ENCODE measurements at places on chromosomes 16 and 17.
A peak's percentile ranks its signal among the peaks of the same experiment; 100 is the strongest.

GRCh38 chr16:30876867-30877266 is 17.0 kb downstream of the BCL7C start:
- peak; percentile 16 for DNase-seq

DNA sequence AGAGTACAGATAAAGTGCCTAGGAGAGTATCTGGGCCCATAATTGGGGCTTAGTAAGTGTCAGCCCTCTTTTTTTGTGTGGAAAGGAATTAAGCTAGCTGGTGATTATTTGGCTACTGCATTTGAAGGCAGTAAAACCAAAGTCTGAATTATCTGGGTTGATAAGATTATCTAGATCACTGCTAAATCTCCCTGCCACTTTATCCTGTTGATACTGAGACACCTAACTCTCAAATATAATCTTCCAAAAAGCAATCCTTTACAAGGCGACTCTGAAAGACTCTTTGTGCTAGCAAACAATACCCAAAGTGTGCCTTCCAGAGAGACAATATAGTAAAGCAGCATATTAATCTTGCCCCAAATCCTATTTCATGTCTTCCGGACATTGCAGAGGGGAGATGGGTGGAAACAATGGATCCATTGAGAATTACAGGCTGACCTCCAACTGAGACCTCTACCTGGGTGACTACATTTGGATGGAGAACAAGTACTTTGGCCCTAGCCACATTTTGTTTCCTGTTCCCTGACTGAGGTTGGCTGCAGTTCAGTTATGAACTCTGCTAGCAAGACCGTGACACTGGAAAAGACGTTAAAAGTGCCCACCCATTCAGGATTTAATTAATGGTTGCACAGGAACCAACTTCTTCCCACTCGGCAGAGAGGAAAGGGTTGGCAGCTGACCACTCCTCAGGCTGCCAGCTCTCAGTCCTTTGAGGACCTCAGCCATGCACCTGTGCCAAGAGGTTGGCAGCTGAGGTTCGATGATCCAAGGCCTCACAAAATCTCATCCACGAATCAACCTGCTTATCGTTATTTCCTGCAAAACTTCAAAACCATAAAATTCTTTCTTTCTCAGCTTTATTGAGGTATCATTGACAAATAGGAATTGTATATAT is 72.6 kb downstream of the SYCE1L start:
- DNase-seq = no peak

- no peak for DNase-seq
These were observed 100.5 kb downstream of the XYLT1 start for GRCh38 chr16:17370223-17370707.

- DNase-seq = no peak
These were observed 17.5 kb downstream of the ALOX15B start for GRCh38 chr17:8056232-8056975.

DNA sequence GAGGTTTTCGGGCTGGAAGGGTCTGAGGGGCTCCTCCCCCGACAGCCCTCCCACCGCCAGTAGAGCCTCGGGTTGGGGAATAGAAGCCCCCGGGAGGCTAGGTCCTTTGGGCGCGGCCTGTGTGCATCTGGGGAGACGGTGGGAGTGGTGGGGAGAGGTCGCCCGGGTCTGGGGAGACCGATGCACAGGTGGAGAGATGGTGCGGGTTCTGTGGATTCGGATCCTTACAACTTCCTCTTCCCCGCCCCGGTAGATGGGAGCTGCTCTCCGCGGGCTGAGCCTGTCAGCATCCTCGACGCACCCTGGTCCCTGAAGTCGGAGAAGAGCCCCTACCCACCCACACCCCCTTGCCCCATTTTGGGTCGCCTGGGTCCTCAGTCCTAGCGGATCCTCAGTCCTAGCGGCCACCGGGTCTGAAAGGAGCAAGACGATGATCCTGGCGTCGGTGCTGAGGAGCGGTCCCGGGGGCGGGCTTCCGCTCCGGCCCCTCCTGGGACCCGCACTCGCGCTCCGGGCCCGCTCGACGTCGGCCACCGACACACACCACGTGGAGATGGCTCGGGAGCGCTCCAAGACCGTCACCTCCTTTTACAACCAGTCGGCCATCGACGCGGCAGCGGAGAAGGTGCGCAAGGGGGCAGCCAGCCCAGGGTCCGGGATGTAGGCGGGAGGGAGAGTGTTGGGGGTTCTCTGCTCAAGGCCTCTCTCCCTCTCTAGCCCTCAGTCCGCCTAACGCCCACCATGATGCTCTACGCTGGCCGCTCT is 790 bp downstream of the BCKDK start:
- DNase-seq = no peak

- DNase-seq = no peak
These were observed 39.8 kb downstream of the DCUN1D3 start for GRCh38 chr16:20860361-20860760.

DNA sequence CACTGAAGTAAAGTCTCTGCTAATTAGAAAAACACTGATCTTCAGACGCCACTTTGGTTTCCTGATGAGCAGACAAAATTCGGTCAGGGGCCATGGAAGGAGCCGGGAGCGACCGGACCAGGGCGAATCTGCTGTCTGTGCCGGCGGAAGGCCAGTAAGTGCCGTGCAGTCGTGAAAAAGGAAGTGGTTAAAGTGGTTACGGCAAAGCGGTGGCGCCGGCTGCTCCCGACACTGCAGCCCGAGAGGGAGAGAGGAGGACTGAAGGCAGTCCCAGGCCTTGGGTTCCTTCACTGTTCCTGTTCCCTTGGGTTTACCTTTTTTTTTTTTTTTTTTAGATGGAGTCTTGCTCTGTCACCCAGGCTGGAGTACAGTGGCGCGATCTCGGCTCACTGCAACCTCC is 17.3 kb upstream of the HEXD start:
- no peak for DNase-seq

GRCh38 chr17:72970797-72971196 is 121.7 kb downstream of the SLC39A11 start:
- no peak for DNase-seq

GRCh38 chr17:31499771-31500554 is 108.5 kb downstream of the RAB11FIP4 start:
- DNase-seq = no peak

- peak; percentile 22 for DNase-seq
These were observed 141.0 kb upstream of the CIBAR2 start for GRCh38 chr16:85253084-85253941.

GRCh38 chr17:42563543-42563942 is 1.6 kb downstream of the COASY start:
- DNase-seq = peak; percentile 30

DNA sequence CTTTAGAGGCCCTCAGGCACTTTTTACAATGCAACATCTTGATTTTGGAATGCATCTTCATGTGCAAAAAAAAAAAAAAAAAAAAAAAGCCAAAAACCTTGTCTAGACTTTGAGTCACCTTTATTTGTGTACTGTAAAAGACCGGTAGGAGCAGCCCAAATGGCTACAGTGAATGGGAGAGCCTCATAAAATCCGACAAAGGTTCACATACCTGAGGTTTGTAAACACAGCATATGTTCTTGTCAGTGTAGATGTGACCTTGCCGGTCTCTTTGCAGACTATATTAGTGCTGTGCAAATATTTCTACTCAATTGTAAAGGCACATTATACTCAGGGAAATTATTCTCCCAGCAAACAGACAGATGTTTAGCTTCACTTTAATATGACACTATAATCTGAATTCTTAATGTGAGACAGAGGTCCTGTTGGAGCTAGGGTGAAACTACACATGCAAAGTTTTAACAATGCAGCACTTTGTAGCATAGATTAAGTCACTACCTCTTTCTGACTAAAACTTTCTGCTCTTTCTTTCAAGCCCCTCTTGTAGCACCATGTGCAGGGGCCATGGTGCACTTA is 211.3 kb downstream of the CA10 start:
- peak; percentile 35 for DNase-seq

GRCh38 chr16:14548933-14549788 is 80.9 kb downstream of the PARN start:
- no peak for DNase-seq

DNA sequence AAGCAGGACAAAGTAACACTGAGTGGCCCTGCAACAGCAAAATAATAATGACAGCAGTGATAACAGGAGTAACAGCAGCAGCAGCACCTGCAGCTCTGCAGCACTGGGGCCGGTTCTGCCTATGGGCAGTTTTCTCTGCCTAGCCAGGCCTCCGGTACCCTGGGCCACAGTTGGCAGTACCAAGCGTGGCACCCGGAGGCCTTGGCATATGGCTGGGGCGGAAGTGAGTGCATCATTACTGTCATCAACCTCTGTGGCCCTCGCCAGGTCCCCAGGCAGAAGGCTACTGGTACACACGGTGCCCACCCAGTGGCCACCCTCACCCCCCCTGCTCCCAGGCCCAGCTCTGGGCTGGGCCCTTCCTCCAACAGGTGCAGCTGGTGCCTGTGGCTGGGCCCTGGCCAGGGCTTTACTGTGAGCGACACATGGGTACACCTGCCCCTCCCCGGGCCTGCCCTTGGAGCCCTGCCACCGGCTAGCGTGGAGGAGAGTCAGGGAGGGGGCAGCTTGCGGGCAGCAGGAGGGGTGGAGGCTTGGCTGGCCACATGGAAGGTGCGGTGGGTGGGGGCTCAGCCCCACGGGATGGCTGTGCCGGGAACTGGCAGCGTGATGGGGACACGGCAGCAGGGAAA is 3.0 kb downstream of the KCNJ12 start:
- no peak for DNase-seq

- no peak for DNase-seq
These were observed 35.1 kb downstream of the DDX19A start for GRCh38 chr16:70381604-70382342.

DNA sequence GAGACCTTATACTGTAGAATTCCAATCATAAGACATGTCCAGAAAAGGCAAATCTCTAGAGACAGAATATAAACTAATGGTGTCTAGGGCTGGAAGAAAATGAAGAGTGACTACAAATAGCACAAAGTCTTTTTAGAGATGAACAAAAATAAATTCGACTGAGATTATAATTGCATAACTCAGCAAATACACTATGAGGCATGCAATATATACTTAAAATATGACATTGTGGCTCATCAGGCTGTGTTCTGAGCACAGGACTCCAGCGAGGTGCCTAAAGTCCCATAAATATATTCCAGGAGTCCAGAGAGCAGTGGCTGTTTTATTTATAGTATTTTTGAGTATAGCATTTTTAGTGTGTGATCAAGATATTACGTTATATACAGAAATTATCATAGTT is 13.1 kb upstream of the ZNF267 start:
- no peak for DNase-seq

DNA sequence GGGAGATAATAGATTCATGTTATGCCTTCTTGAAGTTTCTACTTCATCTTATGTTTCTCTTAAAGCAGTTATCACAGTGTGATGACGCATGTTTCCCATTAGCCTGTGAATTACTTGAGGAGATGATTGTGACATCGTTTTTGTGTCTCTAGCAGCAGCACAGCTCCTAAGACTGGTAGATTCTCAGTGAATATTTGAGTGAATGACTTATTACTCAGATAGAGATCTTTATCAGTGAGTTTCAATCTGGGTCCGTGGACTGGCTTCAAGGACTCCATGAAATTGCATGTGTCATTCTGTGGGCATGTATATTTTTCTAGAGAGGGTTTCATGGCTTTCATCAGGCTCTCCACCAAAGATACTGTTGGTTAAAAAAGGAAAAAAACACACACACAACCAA is 29.9 kb downstream of the YPEL2 start:
- no peak for DNase-seq

GRCh38 chr17:28864991-28865849 is 10.4 kb downstream of the ERAL1 start:
- DNase-seq = no peak

DNA sequence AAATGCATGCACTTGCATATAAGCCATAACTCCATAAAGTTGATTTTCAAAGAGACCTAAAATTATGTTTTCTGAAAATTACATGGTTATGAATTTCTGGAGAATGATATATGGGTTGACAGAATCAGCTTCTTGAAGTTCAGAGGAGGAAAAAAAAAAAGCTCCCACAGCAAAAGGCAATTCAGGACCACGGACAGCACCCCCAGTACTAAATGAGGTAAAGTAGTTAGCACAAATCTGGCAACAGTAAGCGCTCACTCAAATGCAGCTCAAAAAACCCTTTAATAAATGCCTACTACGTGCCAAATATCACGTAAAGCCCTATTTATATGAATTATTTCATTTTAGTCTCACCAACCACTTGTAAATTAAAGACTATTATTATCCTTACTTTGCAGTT is 135.2 kb downstream of the SHISA9 start:
- DNase-seq = no peak

DNA sequence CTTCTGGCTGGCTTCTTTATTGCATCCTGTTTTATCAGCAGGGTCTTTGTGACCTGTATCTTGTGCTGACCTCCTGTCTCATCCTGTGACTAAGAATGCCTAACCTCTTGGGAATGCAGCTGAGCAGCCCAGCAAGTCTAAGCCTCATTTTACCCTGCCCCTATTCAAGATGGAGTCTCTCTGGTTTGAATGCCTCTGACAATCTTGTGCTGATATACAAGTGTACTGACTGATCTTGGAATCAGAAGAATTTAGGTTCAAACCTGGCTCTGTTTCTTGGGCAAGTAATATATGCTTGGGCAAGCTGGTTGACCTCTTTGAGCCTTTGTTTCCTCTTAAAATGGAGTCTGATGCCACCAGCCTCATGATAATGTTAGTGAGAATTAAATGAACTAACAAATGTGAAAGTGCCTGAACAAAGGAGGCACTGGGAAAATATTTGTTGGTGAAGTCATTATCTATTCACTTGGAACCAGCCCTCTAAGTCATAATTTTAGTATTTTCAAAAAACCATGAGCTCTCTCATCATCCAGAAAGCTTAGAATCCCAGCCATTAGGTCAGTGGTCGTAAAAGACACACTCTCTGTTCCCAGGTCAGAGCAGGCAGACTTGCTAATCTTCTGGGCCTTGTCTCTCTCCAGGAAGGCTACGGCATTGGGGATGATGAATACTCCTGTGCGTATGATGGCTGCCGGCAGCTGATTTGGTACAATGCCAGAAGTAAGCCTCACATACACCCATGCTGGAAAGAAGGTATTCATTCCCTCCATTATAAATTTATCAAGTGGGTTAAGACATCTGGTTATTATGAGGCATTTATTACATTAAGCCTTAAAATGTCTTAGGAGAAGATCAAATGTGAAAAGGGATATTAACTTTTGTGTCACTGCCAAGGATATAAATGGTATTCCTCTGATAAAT is 18.1 kb upstream of the ARL2BP start:
- DNase-seq = no peak

DNA sequence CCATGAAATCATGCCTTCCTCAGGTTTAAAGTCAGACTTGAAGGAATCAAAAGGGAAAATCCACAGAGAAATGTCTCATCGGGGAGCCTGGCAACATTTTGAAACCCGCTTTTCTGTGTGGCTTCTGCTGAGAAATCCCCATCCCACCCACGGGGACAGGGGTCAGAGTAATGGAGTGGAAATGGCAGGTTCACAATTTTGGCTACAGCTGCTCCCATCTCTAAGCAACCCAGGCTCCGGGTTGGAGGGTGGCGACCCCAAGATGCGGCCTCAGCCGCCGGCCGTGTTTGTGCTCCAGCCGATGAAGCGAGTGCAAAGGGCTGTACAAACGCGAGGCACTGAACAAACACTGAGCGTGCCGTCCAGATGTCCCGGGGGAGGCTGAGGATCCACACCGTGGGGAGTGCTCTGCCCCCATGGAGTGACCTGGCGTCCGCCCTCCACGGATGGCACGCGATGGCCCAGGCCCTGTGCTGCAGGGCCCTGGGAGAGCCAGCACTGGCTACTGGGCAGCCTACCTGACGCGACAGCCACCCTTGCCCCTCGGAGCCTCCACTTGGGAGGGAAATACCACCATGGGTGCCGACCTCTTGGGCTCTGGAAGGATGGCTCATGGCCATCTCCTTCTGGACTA is 22.2 kb downstream of the SLC43A2 start:
- no peak for DNase-seq

- DNase-seq = peak; percentile 86
These were observed 951 bp upstream of the GPRC5C start for GRCh38 chr17:74430706-74431567.

- no peak for DNase-seq
These were observed 167.7 kb downstream of the ZNF423 start for GRCh38 chr16:49688036-49688697.
